ENCODE measurements at places on chromosomes 12 and 14. TPM values are rescaled to one million over a fixed set of nuclear protein-coding genes. Genes with fewer than 3 reads are reported as not detected.

SDR9C7 gene
- not detected for polyA plus RNA-seq

STAT6 gene
- polyA plus RNA-seq: 82.8 TPM

FITM1 gene
- not detected for polyA plus RNA-seq

ASIC1 gene
- 0.07 TPM for polyA plus RNA-seq

KRT6B gene
- polyA plus RNA-seq: not detected

KRT81 gene
- polyA plus RNA-seq: not detected

ENTPD5 gene
- polyA plus RNA-seq: 8.5 TPM

GALC gene
- polyA plus RNA-seq: 27.7 TPM

DDN gene
- polyA plus RNA-seq: not detected

AQP2 gene
- polyA plus RNA-seq: not detected

LMNTD1 gene
- polyA plus RNA-seq: not detected

STAB2 gene
- polyA plus RNA-seq: not detected

TGM1 gene
- polyA plus RNA-seq: not detected

DPY19L2 gene
- 0.86 TPM for polyA plus RNA-seq

SERPINA10 gene
- not detected for polyA plus RNA-seq

PTGER2 gene
- 289 TPM for polyA plus RNA-seq

RNASE4 gene
- 2.3 TPM for polyA plus RNA-seq

SIX1 gene
- not detected for polyA plus RNA-seq

FLRT2 gene
- polyA plus RNA-seq: not detected

KCNC2 gene
- not detected for polyA plus RNA-seq

PTPRB gene
- polyA plus RNA-seq: not detected

ANO2 gene
- polyA plus RNA-seq: not detected

PLEKHG7 gene
- not detected for polyA plus RNA-seq

FAM186B gene
- polyA plus RNA-seq: not detected

ESR2 gene
- polyA plus RNA-seq: 0.31 TPM

JPH4 gene
- polyA plus RNA-seq: not detected

BMP4 gene
- polyA plus RNA-seq: not detected

HCFC2 gene
- 8.5 TPM for polyA plus RNA-seq

SRP54 gene
- 34.5 TPM for polyA plus RNA-seq

GZMH gene
- 336 TPM for polyA plus RNA-seq

HSPA2 gene
- 0.87 TPM for polyA plus RNA-seq

NEUROD4 gene
- polyA plus RNA-seq: not detected

PTPRR gene
- not detected for polyA plus RNA-seq

LUM gene
- not detected for polyA plus RNA-seq

CD27 gene
- 470 TPM for polyA plus RNA-seq

FOXG1 gene
- polyA plus RNA-seq: not detected

SLC6A13 gene
- not detected for polyA plus RNA-seq

GPR68 gene
- polyA plus RNA-seq: 22.7 TPM

KCNA5 gene
- not detected for polyA plus RNA-seq

EPYC gene
- polyA plus RNA-seq: not detected

ACOT4 gene
- polyA plus RNA-seq: 5.0 TPM

FAM90A1 gene
- 0.12 TPM for polyA plus RNA-seq

ACSS3 gene
- polyA plus RNA-seq: not detected

ARHGAP9 gene
- polyA plus RNA-seq: 181 TPM

RHOF gene
- 139 TPM for polyA plus RNA-seq

KRT8 gene
- polyA plus RNA-seq: 1.0 TPM

TC2N gene
- polyA plus RNA-seq: 228 TPM

DPPA3 gene
- polyA plus RNA-seq: not detected

CBLN3 gene
- polyA plus RNA-seq: not detected

TMCC3 gene
- 0.41 TPM for polyA plus RNA-seq

TMEM30B gene
- 6.5 TPM for polyA plus RNA-seq

ZCCHC8 gene
- 12.1 TPM for polyA plus RNA-seq

ZNF10 gene
- polyA plus RNA-seq: 13.6 TPM

LTBP2 gene
- polyA plus RNA-seq: 0.83 TPM

WIF1 gene
- polyA plus RNA-seq: not detected
